NCI-H1417 (cell line): ENCODE measurements at places on chromosomes 3 and 15.

- no peak for DNase-seq
These were observed 155.8 kb upstream of the FRMD4B start for GRCh38 chr3:69541711-69542088.

GRCh38 chr3:100653604-100654294 is 44.3 kb downstream of the ADGRG7 start:
- no peak for DNase-seq

GRCh38 chr3:166499636-166500035 is 662.4 kb upstream of the BCHE start:
- DNase-seq: no peak

- DNase-seq: no peak
These were observed 261.4 kb downstream of the FHIT start for GRCh38 chr3:60989626-60990441.
